ENCODE measurements at places on chromosomes 3 and 15.

DNA sequence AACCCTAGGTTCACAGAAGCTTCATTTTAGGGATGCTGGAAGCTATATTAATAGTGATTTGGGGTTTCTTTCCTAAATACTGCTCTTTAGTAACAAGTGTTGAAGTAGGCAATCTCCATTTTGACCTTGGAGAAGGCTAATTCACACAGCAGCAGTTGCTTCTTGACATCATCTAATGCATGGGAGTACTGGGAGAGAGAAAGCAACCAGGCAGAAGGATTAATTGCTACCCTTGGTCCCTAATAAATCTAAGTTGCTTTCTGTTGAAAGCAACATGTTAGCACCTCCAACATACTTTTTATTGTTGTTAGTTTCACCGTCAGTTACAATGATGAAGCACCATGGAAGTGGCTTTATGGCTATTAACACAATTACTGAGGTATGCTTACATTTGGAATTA is 96.2 kb downstream of the ADAMTS9 start:
- no peak for DNase-seq

DNA sequence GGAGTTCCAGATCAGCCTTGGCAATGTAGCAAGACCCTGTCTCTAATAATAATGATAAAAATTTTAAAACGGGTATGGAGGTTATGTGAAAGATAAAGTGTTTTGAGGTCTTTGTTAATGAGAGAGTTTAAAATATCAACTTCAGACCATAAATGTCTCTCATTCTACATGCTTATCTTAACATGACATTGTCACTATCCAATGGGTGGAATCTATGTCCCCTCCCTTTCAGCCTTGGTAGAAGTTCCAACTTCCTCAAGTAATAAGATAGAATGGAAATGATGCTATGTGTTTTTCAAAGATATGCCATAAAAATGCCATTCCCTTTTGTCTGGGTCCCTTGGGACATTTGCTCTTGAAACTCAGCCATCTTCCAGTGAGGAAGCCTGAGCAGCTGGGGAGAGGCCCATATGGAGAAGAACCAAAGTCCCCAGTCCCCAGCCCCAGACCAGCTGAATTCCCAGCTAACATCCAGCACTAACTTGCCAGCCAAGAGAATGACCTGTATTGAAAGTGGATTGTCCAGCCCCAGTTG is 17.0 kb downstream of the RPSA start:
- DNase-seq: no peak

- no peak for DNase-seq
Measured at GRCh38 chr3:33417066-33417673, 23.0 kb downstream of the UBP1 start.

DNA sequence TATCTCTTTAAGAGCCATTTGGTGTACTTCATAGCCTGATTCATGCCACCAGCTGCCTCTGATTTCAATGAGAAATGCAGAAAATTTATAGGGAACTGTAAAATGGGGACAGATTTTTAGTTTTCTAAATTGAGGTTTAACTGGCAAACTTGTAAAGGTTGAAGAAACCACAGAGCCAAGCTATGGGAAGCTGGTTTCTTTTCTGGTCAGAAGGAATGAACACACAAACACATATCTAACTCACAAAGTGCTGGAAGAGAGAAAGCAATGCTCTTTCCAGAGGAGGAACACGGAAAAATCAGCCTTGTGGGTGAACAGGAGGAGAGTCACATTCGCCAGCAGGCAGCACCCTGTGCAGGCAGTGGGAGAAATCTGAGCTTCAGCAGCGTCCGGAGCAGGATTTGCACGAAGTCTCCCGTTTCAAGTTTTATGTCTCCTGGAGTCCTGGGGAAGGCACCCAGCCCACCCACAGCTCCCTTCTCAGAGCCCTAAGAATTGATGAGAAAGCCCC is 481 bp downstream of the MASP1 start:
- no peak for DNase-seq

- DNase-seq: no peak
Measured at GRCh38 chr3:58520403-58521335, 16.3 kb downstream of the ACOX2 start.

DNA sequence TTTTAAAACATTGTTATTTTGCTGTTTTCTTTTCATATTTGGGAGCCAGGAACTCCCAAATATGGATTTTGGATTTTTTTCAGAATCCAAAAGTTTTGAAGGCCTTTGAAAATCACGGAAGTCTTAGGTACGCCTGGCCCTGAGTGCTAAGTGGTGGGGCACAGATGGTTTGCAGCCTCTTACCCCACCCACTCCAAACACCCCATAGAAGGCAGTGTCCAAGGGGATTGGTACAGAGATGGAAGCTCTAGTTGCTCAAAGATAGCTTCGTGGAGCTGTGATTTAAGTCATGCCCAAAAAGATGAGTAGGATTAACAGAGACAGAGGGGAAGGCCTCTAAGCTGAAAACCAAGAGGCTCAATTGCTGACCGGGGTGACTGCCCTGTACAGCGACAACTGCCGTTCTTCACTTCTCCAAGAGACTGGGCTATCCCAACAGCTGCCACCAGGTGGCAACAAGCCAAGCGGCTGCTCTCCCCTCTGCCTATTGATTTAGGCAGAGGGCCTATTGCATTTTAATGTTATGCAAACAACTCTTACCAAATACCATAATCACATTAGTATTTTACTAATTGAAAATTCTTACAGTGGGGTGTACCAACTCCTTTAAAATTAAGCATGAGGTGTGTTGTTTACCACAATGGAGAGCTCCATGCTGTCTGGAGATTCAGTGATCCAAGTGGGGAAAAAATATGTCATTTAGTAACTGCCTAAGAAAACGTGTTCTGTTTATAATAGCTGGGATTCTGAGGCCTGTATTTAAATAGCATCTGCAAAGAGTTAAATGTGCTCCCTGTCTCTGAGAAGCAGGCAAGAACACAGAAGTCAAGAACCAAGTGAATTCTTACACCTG is 64.0 kb upstream of the C15orf61 start:
- peak; percentile 85 for DNase-seq

DNA sequence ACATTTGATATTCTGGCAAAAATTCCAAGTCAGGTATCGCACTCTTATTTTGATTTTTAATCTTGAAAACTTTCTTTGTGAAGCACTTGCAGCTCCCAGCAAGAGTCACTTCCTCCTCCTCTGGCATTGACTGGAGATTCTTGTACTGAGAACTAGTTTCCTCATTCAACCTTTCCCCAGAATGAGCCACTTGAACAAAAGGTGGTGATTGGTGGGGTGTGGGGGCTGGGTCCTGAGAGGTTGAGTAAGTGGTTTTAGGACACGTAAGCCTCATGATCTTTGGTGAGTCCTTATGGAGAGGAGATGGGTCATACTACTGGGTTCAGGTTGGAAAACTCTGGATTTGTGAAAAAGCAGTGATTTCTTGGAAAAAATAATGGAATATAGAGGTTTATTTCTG is 32.3 kb upstream of the ONECUT1 start:
- DNase-seq: no peak

- DNase-seq: no peak
Measured at GRCh38 chr3:197798863-197799262, 7.8 kb downstream of the LRCH3 start.

- no peak for DNase-seq
Measured at GRCh38 chr15:25474251-25474650, 35.4 kb upstream of the UBE3A start.

- DNase-seq: no peak
Measured at GRCh38 chr3:10366651-10367101, 45.8 kb upstream of the SEC13 start.

DNA sequence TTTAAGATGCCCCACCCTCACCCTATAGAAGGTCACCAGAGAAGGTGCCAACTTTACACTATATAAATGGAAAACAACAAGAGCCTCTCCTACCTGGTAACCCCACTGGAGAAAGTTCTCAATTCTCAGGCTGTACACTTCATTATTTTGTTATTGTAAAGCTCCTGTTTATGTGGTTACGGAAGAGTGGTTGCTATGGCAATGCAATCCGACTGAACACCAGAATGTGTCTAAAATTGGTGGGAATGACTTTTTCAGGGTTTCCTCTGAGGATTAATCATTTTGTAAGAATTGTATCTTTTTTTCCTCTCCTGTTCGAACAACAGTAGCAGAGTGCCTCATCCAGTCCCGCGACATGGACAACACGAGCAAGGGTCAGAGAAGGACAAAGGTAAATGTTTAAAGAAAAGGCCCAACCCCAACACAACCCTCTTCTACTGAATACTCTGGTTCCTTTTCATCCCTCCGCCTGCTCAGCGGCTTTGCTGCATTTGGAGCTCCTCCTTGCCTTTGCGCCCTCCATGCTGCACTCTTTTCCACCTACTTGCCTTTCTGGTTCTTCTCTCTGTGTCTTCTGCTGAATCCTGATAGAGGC is 45.3 kb downstream of the DGKG start:
- no peak for DNase-seq

DNA sequence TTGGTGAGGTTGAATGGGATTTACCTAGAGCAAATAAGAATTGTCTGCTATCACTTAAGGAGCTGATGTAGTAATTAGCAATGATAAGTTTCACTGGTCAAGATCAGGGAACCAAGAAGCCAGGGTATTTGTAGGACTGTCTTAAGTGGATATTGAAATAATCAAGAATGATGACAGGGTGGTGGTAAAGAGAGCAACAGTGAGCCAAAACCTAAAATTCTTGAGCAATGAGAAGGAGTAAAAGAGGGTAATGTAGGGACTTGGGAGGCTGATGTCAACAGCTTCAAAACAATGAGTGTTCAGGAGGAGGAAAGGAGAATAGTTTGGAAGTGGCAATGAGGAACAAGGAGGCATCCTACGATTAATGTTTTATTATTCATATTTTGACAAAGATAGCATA is 31.5 kb upstream of the SLC2A2 start:
- DNase-seq: no peak

DNA sequence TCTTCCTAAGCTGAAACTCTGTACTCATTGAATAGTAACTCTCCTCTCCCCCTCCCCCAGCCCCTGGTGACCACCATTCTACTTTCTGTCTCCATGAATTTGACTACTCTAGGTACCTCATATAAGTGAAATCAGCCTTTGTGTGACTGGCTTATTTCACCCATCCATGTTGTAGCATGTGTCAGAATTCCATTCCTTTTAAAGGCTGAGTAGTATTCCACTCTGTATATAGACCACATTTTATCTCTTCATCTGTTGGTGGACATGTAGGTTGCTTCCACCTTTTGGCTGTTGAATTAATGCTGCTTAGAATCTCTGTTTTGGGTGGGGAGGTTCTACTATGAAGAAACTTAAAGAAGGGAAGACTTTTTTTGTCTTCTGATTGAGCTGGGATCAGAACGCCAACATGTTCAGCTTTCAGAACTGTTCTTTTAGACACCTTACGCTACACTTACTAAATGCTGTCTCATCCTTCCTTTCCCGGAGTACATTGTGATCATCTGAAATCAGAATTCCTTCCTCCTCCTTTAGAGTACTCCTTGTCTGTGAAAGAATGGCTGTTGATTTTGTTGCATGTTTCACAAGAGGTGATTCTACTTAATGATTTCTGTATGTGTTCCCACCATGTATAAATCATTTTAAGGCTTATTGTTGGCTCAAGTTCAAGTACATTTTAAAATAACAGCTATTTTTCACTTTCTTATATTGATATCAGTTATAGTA is 50.3 kb downstream of the MRPS25 start:
- no peak for DNase-seq

- no peak for DNase-seq
Measured at GRCh38 chr15:43238671-43239131, 17.9 kb upstream of the EPB42 start.

DNA sequence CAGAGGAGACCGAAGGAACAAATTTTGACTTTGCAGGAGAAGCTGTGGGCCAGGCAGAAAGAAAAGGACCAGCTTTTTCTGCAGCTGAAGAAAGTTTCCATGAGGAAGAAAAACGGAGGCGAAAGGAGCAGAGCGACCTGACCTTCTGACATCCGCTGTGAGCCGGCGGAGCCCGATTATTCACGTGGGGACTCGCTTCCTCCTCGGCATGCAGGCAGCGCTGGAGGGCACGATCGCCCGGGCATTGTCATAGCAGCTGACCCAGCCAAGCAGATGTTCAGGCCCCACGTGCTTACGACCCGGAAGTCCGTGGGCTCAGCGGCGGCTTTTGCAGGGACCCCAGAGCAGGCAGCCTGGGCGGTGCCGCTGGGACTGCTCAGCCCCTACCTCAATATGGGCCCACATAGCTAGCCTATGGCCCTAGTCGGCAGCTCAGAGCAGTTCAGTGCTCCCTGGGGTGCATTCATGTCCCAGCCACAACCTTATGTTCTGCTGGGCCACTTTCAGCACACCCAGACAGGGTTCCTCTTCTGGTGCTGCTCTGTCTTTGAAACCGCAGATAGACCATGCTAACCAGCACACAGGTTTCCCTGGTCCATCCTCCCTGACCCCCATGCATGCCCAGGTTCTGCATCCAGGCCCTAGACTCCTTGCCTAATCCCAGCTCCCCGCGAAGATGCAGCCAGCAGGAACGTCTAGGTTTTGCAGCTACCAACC is 10.5 kb upstream of the EIF4A2 start:
- no peak for DNase-seq

- no peak for DNase-seq
Measured at GRCh38 chr15:100928632-100929280, 9.6 kb downstream of the LRRK1 start.

- no peak for DNase-seq
Measured at GRCh38 chr15:77629070-77630030, 3.4 kb downstream of the LINGO1 start.

DNA sequence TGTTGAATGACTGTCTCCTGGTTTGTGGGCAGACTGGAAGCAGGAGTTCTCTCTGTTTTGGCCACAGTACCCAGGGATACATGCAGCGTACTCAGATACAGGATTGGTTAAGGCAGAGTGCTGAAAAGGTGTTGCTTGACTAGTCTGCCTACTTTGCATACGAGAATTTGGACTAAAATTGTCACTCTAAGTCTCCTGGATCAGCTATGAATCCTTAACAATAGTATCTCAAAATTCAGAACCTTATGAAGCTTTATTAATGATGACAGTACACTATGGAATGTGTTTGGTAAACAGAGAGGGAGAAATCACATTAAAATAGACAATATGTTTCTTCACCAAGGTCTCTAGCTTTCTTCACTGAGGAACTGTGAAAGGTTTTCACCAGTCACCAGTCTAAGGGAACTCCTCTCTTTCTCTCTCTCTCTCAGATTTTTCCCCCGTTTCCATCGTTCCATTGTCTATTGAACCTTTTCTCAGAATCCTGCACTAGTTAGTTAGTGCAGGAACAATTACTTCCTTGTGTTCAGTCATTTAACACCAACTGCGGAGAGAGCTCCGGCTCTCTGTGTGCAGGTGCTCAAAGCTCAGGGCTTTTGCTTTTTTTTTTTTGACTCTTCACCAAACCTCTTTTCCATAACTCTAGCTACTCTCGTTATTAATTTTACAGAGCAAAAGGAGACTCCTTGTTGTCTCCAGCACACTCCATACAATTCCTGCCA is 85.9 kb upstream of the FNDC3B start:
- no peak for DNase-seq

DNA sequence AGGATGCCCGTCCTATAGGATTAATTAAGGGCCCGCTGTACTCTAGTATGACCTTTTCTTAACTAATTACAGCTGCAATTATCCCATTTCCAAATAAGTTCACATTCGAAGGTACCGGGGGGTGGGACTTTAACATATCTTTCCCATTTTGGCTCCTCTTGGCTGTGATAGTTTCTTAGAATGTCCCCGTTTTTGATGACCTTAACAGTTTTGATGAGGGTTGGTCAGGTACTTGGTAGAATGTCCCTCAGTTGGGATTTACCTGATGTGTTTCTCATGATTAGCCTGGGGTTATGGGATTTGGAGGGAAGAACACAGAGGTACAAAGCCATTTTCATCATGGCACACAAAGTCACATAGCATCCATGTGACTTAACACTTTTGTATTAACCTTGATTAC is 18.2 kb downstream of the RTP1 start:
- no peak for DNase-seq

GRCh38 chr3:171121801-171122200 is 95.3 kb upstream of the SLC2A2 start:
- DNase-seq: no peak

- DNase-seq: no peak
Measured at GRCh38 chr15:45921376-45921775, 286.5 kb downstream of the SQOR start.

Data from endothelial cell (in vitro differentiated cells).